ENCODE measurements at places on chromosomes 12 and 14. TPM values are rescaled to one million over a fixed set of nuclear protein-coding genes. Genes with fewer than 3 reads are reported as not detected.

DEPDC4 gene
- 2.1 TPM for total RNA-seq

SLC6A12 gene
- not detected for total RNA-seq

GARIN6 gene
- not detected for total RNA-seq

PRB2 gene
- not detected for total RNA-seq

ERP27 gene
- 8.3 TPM for total RNA-seq

RFX4 gene
- not detected for total RNA-seq

NR4A1 gene
- total RNA-seq: 2.1 TPM

HECTD1 gene
- 110 TPM for total RNA-seq

CABP1 gene
- 0.29 TPM for total RNA-seq

C12orf50 gene
- not detected for total RNA-seq

KERA gene
- total RNA-seq: not detected

FKBP3 gene
- total RNA-seq: 64.4 TPM

TEDC1 gene
- total RNA-seq: 53.2 TPM

NTN4 gene
- total RNA-seq: 0.17 TPM

DNA sequence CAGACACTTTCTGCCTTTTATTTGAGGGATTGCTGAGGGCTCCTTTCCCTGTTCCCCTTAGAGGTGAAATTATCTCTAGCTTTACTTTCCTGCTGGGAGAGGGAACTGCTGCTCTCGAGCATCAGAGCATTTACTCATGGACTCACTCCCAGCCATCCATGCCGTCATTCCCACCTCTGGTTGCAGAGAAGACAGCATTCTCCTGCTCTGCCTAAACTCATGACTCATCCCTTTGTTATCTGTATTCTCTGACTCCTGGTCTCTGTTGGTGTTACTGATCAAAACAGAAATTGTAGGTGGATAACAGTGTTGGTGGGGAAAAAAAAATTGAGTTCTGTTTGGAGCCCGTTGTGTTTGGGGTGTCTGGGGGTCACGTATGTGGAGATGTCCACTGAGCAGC lies 159.3 kb downstream of the TTC8 start:
- DNase-seq: no peak

- no peak for DNase-seq
Measured at GRCh38 chr14:70317969-70318634, 41.4 kb downstream of the COX16 start.

GRCh38 chr12:59934486-59934885 lies 338.7 kb downstream of the SLC16A7 start:
- no peak for DNase-seq

DNA sequence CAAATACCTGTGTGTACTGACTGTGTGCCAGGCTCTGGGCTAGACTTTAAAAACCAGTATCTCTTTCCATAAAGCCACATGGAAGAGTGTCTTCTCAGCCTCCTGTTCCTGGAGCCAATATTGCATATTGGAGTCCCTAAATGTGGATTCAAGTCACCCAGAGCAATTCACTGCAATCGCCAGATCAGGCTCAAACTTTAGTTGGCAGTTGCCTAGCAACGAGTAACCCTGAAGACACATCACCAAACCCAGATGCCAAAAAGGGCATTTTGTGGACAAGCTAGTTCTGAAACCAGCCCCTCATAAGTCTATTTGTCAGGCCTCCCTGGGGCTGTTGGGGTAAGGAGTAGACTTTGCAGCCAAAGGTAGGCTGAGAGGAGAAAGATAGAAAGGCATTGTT lies 13.7 kb downstream of the DPF3 start:
- DNase-seq: no peak

DNA sequence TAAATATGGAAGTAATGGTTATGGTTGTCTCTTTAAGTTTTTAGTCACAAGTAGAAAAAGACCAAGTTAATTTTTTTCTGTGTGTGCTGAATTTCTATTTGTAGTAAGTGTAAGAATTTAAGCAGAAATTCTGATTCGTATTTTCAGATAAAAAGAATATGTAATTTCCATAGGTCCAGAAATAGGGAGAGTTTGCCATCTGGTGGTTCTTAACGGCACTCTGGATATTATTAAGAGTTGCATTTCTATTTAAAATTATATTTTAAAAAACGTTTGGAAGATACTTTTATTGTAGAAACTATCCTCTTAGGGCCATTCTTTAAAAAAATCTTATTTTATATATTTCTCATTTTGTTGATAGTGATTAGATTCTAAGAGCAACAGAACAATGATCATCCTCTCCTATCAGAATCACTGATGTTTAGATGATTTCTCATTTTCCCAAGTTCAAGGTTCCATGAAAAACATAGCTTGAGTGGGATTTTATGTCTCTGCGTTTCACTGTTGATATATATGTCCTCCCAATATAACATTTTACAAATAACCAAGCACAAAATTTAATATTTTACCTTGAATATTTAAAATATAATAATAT lies 88.3 kb downstream of the LRRK2 start:
- DNase-seq: no peak

DNA sequence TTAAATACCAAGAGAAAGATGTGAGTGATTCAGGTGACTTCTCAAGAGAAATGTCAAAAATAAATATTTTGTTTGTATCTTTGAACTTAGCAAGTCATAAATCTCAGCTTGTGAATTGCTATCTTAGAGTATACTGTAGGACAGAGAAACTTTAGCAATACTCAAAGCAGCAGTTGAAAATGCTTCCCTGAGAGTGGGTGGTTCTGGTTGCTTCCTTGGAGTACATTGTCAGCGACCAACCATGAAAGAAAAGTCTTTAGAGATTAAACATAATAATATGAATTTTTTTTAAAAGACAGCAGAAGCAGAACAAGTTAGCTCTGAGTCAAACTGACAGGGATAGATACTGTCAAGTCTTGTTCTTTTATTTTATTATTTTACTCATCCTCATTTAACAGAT lies 86.8 kb upstream of the OSBPL8 start:
- DNase-seq: no peak

- peak; percentile 61 for DNase-seq
Measured at GRCh38 chr12:116916714-116917114, 6.0 kb downstream of the FBXW8 start.

DNA sequence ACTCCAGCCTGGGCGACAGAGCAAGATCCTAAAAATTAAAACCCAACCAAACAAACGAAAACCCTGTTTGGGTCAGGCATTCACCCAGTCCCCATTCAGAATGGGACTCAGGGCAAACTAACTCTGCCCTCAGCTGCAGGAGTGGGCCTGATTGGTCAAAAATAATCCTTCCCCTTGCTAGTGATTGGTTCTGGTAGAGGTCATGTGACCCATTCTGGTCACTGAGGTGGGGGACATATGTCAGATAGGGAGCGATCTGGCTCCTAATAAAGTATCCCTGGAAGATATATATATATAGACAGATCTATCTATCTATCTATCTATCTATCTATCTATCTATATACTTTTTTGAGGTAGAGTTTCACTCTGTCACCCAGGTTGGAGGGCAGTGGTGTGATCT lies 29.5 kb upstream of the MED13L start:
- no peak for DNase-seq

- DNase-seq: no peak
Measured at GRCh38 chr12:3119756-3120601, 42.8 kb downstream of the TSPAN9 start.

DNA sequence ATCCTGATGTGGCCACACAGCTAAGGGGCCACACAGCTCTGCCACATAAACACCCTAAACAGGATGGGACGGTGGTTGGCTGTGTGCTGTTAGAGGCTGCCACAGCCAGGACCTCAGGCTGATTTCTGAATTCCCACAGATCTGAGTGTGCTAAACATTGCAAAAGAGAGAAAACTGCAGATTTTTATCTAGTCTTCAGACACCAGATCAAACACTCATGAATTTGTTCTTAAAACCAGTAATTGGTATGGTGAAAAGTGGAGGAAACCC lies 190.7 kb downstream of the MON2 start:
- DNase-seq: no peak

DNA sequence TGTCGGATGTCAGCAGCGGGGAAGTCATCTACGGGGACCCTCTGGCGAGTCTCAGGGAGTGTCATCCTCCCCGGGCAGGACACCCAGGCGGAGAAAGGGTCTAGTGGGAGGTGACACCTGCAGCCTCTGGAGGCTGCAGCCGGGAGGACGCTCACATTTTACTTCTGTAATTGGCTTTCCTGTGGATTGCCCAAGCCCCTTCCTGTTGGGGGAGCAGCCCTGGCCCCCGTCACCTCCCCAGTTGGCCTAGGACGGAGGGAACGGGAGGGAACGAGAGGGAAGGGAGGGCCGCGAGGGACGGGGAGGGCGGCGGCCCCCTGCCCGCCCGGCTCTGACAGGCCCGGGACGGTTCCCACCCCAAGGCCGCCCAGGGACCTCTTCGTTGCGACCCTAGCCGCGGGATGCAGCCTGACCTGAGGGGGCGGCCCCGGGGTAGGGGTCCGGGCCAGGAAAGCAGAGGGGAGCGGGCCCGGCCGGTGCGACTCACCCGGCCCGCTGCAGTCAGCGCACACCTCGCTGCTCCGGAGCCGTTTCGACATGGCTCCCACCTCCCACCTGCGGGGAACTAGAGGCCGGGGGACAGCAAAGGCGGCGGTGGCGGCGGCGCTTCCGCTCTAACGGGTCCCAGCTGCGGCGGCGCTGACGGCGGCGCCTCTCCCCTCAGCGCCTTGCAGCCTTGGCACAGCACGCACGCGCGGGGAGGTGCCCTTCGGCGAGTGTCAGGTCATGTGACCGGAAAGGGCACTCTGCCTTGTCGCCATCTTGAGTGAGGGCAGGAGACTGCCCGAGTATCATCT lies at the start of gene GIT2:
Gene GIT2, minus strand, starts transcription at position 683 of the 797 bp plus-strand sequence. Its CDS starts 144 bp downstream, at position 539.
- peak; percentile 96 for DNase-seq

GRCh38 chr14:69865701-69866365 lies 13.4 kb upstream of the SMOC1 start:
- no peak for DNase-seq

DNA sequence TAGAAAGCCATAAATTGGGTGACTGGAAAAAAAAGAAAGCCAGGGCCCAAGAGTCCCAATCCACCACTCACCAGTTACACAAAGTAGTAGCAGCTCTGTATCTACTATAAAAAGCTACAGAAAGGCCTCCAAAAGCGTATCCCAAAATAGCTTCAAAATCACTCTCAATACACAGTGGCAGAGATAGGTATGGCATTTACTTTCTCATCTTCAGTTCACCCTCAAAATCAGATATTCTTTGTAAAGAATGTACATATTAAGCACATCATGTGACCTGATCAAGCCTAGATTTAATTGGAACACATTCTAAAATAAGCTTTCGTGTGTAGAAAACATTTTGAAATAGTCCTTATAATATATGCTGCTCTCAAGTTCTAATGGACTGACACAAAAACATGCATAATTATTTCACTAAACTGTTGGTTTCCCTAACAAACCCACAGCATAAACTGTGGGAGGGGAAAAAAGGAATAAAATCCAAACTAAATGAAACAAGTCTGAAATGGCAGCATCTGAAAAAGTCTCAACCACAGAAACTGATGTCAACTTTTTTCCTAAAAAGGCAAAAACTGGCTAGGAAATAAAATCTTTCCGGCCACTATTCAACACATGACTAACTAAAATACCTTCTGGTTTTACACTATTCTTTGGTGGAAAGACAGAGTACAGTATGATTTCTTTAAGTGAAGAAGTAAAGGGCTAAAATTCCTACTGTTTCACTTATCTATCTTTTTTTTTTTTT lies 25.9 kb downstream of the UBE2N start:
- no peak for DNase-seq

DNA sequence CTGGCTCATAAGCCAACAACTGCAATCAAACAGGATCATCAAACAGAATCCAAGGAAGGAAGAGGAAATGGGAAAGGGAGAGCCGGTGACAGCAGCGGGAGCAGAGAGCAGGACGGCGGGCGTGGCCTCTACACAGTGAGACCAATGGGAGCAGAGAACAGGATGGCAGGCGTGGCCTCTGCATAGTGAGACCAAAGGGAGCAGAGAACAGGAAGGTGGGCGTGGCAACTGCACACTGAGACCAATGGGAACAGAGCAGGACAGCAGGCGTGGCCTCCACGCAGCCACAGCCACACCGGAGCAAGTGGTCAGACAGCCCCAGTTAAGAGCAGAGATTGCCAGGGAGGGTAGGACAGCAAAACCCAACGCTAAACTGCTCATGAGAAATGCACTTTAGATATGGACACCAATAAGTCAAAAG lies 16.4 kb downstream of the LRCOL1 start:
- DNase-seq: no peak

GRCh38 chr12:122992386-122992785 lies 11.9 kb downstream of the ARL6IP4 start:
- no peak for DNase-seq

GRCh38 chr14:83870546-83871270 lies 1659.2 kb upstream of the FLRT2 start:
- no peak for DNase-seq

DNA sequence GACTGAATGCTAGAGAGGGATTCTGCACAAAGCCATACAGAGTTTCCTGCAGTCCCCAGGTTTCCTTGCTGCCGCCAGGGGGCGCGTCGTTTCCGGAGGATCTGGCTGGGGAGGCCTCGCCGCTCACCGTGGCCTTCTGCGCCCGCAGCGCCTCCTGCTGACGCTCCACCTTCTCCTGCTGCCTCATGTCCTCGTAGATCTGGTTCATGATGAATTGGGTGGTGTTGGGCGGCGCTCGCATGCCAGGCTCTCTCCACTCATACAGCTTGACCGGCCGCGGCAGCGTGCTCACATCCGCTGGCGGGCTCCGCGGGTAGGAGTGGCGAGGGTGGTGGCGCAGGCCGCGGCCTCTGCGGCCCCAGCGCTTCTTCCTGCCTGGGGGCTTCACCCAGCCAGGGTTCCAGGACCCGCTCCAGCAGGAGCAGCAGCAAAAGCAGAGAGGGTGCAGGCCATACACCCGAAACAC lies 987 bp downstream of the CCER1 start:
- no peak for DNase-seq

DNA sequence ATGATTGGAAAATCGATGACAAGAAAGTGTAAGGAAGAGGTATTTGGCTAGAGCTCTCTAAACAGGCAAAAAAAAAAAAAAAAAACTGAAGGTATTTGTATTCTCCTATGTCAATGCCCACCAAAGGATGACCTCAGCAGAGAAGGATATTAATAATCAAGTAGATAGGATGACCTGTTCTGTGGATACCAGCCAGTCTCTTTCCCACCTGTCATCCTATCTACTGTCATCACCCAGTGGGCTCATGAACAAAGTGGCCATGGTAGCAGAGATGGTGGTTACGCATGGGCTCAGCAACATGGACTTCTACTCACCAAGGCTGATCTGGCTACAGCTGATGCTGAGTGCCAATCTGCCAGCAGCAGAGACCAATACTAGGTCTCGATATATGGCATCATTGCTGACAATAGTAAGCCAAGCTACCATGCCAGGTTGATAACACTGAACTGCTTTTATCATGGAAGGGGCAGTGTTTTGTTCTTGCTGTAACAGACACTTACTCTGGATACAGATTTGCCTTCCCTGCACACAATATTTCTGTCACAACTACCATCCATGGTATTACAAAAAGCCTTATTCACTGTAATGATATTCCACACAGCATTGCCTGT lies 43.5 kb downstream of the RPS6KA5 start:
- no peak for DNase-seq

- DNase-seq: no peak
Measured at GRCh38 chr12:100401660-100402059, 44.8 kb downstream of the SLC17A8 start.

- DNase-seq: no peak
Measured at GRCh38 chr12:100795174-100795799, 711 bp downstream of the ANO4 start.

GRCh38 chr14:102817942-102818940 lies 41.0 kb downstream of the TRAF3 start:
- DNase-seq: no peak

- DNase-seq: no peak
Measured at GRCh38 chr12:106071686-106072085, 67.1 kb downstream of the NUAK1 start.

- no peak for DNase-seq
Measured at GRCh38 chr12:124422570-124423523, 128.0 kb downstream of the RFLNA start.
